ENCODE measurements at places on chromosomes 7 and 10.

DNA sequence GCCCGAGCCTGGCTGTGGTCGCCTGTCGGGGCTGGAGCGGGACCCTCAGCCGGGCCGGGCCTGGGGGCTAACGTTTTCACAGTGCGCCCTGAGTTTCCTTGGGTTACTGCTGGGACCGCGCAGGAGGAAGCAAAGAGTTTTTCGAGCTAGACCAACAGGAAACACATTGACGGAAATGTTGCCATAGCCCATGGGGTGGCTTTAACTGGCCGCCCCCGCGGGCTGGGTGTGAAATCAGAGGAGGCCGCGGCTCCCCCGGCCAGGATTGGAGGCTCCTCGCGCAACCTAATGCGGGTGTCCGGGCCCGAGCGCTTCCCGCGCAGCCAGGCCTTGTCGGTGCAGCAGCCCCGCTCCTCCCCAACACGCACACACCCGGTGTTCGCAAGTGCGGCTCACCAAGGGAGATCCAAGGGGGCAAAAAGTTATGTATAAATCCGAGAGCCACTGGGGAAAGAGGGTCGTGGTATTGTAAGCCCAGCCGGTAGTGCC, 1.9 kb downstream of the HHEX start:
- DNase-seq, result no peak

- peak; percentile 52 for DNase-seq
Observed at GRCh38 chr7:92133737-92134270, 473 bp downstream of the CYP51A1 start.

GRCh38 chr7:64099656-64100531, 54.7 kb downstream of the ZNF727 start:
- no peak for DNase-seq

- no peak for DNase-seq
Observed at GRCh38 chr10:112517451-112517862, 70.4 kb downstream of the VTI1A start.

DNA sequence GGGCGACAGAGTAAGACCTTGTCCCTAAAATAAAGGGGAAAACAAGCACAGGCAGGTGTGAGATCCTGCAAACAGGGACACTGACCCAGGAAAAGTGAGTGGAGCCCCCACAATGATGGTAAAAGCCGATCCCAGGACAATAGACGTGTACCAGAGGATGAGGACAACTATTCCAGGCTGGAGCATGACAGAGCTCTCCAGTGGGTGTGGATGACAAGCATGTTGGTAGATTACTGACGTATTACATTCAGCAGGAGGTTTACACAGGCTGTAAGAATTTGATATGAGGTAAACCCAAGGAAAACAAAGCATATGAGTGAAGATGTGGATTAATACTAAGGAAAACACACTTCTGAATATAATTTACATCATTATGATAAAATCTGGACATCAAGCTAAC, 27.8 kb upstream of the SMURF1 start:
- DNase-seq, result no peak

- no peak for DNase-seq
Observed at GRCh38 chr10:130435961-130436360, 299.8 kb downstream of the GLRX3 start.

DNA sequence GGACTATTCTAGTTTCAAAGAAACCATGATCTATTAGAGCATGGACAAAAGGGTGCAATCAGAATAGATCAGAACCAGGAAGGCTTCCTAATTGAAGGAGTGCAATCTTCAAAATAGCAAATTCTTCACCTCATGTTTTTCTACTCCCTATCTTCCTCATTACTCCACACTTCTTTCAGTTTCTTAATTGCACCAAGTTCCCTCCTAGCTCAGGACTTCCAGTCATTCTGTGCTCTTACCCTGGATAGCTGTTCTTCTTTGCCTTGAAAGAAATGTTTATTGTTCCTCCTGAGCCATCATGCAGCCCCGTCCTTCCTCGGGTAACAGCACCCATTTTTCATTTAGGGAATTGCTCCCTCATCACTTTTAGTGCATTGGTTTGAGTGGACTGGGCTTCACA, 23.1 kb downstream of the TRPV5 start:
- no peak for DNase-seq

DNA sequence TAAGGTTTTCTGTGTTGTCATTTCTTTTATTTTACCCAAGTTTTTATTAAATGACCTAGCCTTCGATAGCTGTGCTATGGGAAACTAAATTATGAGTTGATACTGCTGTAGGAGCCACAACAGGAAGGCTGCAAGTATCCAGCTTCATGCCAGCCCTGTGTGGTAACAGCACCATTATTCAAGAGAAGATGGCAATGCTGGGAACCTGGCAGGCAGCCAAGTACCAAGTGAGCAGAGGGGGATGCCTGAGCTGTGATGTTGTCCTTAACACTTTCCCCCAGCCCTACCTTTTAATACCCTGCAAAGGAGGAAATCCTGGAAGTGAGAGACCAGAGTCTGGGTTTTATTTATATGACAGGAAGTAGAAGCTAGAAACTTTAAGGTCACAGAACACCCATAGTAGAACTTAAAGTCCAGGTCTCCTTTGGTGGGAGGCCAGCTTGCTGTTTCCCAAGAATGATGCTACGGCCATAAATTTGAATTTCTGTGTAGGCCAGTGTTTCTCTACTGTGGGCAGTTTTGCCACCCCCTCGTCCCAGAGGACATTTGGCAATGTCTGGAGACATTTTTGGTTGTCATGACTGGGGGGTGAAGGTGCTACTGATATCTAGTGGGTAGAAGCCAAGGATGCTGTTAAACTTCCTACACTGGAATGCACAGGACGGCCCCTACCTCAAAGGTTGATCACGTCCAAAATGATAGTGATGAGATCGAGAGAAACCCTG, 9.2 kb upstream of the ATXN7L1 start:
- DNase-seq, result no peak

DNA sequence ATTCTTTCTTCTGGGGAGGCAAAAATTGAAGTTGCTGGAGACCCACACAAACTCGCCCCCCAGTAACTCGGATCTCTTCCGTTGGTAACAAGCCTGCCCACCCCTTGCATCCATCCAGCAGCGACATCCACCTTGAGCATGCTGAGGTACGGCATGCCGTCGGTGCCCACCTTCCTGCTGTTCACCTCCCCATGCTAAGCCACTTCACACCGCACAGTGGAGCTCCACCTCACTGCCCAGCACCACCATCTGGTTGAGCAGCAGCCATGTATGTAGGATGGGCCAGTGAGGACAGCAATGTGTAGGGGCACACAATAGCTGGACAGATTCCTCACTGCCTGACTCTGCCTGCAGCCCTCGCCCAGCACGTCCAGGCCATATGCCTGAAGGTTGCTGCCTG, 138.1 kb upstream of the ZNF92 start:
- no peak for DNase-seq

- DNase-seq, result no peak
Observed at GRCh38 chr10:14481752-14482151, 151.0 kb upstream of the FRMD4A start.

- DNase-seq, result no peak
Observed at GRCh38 chr7:123533553-123533917, 860 bp downstream of the IQUB start.

- DNase-seq, result no peak
Observed at GRCh38 chr10:87771871-87772500, 46.0 kb downstream of the ATAD1 start.

DNA sequence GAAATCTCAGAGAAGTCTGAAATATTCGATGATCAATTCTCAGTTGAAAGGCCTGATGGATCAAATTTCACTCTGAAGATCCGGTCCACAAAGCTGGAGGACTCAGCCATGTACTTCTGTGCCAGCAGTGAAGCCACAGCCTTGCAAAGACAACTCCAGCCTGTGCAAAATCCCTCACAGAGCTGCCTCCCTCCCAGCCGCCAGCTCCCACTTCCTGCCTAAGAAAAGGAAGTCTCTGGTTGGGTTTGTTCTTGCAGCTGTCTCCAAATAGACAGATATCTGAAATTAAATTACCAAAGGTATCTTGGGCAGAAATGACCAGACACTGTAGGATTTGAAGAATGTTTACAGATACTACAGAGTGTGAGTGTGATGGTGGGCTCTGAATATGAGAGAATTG, 43.4 kb upstream of the PRSS58 start:
- DNase-seq, result no peak

GRCh38 chr10:6342096-6342685, 139.5 kb downstream of the PFKFB3 start:
- no peak for DNase-seq

GRCh38 chr7:108629651-108630400, 60.2 kb downstream of the DNAJB9 start:
- no peak for DNase-seq

DNA sequence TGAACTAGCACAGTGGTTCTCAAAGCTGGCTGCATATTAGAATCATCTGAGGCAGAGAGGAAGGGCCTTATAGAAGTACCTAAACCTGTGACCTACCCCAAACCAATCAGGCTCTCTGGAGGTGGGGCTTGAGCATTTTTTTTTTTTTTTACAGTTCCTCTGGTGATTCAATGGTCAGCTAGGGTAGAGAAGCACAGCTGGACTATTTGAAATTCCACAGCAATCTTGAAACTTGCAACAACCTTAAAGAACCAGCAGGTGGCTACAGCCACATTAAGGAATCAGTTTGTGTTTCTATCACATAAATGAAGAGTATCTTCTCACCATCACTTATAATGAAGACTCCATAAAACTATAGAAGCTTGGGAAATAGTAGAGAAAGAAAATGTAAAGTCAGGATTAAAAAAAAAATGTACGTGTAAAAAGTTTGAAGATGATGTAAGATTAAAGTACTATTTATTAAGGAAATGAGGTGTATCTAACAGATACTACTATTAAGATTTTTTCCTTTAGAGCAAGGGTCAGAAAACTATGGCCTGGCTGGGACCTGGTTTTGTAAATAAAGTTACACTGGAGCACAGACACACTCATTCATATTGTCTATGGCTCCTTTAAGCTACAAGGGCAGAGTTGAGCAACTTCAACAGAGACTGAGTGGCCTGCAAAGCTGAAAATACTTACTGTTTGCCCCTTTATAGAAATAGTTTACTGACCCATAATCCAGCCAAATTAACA, 3.8 kb downstream of the RTKN2 start:
- DNase-seq, result no peak

- DNase-seq, result no peak
Observed at GRCh38 chr7:35260246-35260645, 6.3 kb upstream of the TBX20 start.

- DNase-seq, result no peak
Observed at GRCh38 chr10:48691812-48692528, 7.3 kb downstream of the WDFY4 start.

Measured in CMK (cell line).